ENCODE measurements at places on chromosomes 3 and 15. TPM values are rescaled to one million over a fixed set of nuclear protein-coding genes. Genes with fewer than 3 reads are reported as not detected.
A peak's percentile ranks its signal among the peaks of the same experiment; 100 is the strongest.

LSMEM2 gene
- total RNA-seq, result not detected

SI gene
- total RNA-seq, result not detected

DNA sequence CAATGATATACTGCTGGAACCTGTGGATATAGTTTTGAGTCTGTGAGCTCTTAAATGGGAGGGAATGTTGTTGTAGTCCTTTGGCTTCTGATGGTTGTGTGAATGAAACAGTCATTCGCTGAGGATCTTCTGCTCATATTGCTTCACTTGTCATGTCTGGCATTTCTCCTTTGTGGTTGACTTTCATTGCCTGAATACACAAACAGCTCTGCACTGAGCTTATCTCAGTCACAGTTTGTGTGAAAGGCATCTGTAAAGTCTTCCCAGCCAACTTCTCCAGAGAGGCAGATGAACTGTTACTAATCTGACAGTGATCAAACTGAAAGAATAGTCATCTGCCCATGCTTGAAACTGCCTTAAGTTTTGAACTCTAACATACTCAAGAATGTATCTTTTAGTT lies 59.8 kb downstream of the TMED3 start:
- no peaks in the 10 kb centered on the region for H3K36me3 ChIP-seq
- H3K27me3 ChIP-seq, result no peaks in the 10 kb centered on the region
- H3K27ac ChIP-seq, result no peak overlapping the region
- DNase-seq, result no peak

GRCh38 chr3:17877299-17877698 lies 134.9 kb upstream of the TBC1D5 start:
- H3K36me3 ChIP-seq, result no peaks in the 10 kb centered on the region
- no peaks in the 10 kb centered on the region for H3K4me1 ChIP-seq
- H3K27me3 ChIP-seq, result peaks cover 7% of the 10 kb centered on the region
- no peak for DNase-seq

DNA sequence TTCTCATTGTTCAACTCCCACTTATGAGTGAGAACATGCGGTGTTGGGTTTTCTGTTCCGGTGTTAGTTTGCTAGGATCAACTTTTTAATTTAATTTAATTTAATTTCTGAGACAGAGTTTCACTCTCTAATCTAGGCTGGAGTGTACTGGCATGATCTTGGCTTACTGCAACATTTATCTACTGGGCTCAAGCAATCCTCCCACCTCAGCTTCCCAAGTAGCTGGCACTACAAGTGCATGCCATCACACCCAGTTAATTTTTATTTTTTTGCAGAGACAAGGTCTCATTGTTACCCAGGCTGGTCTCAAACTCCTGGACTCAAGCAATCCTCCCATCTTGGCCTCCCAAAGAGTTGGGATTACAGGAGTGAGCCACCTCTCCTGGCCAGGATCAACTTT lies 82.7 kb downstream of the GPR156 start:
- H3K4me1 ChIP-seq, result no peaks in the 10 kb centered on the region
- no peaks in the 10 kb centered on the region for H3K36me3 ChIP-seq
- H3K27ac ChIP-seq, result no peak overlapping the region
- DNase-seq, result no peak
- H3K27me3 ChIP-seq, result no peaks in the 10 kb centered on the region
- no peak overlapping the region for H3K4me3 ChIP-seq

- no peak overlapping the region for H3K4me3 ChIP-seq
- H3K27me3 ChIP-seq, result peaks cover 2% of the 10 kb centered on the region
- H3K36me3 ChIP-seq, result no peaks in the 10 kb centered on the region
- H3K4me1 ChIP-seq, result no peaks in the 10 kb centered on the region
- DNase-seq, result peak; percentile 8
- no peak overlapping the region for H3K27ac ChIP-seq
Observed at GRCh38 chr3:42667096-42667522, 13.6 kb downstream of the ZBTB47 start.

DNA sequence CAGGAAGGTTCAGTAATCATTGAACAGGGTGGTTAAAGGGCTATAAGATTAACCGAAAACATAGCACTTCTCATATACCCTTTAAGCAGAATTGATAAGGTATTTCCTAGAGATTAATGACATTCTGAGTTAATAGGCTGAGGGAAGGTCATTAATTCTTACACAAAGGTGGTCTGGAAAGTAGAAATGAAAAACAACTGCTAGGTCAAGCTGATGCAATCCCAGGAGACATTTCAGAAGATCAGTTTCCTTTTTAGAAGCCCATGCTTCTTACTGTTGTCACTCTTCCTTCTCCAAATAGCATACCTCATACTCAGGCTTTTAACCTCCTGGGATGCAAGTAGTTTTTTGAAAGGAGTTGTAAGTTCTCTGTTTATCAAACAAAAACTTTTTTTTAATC lies 8.8 kb downstream of the FILIP1L start:
- peaks cover 36% of the 10 kb centered on the region for H3K36me3 ChIP-seq
- DNase-seq, result no peak
- H3K27ac ChIP-seq, result peak overlapping the region; percentile 74
- H3K27me3 ChIP-seq, result no peaks in the 10 kb centered on the region
- H3K4me1 ChIP-seq, result peaks cover 38% of the 10 kb centered on the region
- no peak overlapping the region for H3K4me3 ChIP-seq

DNA sequence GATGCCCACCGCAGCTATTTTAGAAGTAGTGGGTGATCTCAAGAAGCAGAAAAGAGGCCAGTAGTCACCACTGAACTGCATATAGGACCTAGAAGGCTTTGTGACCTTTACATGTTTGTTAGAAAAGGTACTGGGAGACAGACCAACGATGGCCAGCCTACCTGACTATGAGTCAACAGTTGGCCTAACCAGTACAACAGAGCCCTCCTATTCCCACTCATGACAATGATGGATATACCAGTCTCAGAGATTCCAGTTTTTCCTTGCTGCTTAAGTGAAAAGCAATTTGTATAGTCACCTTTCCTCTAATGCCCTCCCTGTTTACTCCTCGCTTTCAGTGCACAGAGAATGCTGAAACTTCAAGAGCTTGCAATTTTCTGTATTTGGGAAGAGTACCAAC lies 86.6 kb upstream of the PPIB start:
- no peak for DNase-seq
- H3K27me3 ChIP-seq, result no peaks in the 10 kb centered on the region
- peaks cover 54% of the 10 kb centered on the region for H3K4me1 ChIP-seq
- no peak overlapping the region for H3K4me3 ChIP-seq

- H3K27me3 ChIP-seq, result peaks cover 14% of the 10 kb centered on the region
- no peak overlapping the region for H3K27ac ChIP-seq
- H3K4me1 ChIP-seq, result peaks cover 12% of the 10 kb centered on the region
- no peak overlapping the region for H3K4me3 ChIP-seq
- H3K36me3 ChIP-seq, result no peaks in the 10 kb centered on the region
Observed at GRCh38 chr3:155807823-155808222, 1.7 kb upstream of the C3orf33 start.

DNA sequence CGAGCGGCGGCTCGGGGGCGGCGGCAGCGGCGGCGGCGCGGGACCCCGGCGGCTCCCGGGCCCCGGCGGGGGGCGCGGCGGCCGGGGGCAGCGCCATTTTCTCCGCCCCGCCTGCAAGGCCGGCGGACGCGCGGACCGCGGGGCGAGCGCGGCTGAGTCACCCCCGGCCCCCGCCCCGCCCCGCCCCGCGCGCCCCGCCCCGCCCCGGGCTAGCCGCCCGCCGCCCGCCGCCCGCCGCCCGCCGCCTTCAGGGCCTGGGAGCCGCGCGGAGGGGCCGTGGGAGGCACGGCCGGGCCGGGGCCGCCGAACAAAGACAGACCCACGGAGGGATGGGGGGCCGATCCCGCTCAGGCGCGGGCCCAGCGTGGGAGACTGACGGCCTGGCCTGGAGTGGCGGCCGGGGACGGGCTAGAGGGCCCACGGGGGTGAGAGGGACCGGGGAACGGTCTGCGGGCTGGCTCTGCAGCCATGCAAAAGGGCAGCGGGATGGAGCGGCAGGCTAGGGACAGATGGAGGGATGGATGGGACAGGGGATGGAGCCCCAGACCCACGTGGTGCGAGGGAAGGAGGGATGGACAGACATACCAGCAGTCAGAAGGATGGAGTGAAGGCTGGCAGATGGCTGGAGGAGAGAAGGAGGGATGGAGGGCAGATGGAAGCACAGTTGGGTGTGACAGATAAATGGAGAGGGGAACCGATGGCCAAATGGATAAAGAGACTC lies at the start of gene EIF4E3:
TSS of gene EIF4E3 (minus strand) at position 132 of the 721 bp plus-strand sequence. CDS start at position 97, 35 bp downstream.
- peak within 1 kb of the TSS; percentile 94 for H3K27ac ChIP-seq
- DNase-seq, result peak; percentile 50
- H3K27me3 ChIP-seq, result no peaks in the 10 kb centered on the region
- H3K36me3 ChIP-seq, result peaks cover 32% of the 10 kb centered on the region

- H3K4me3 ChIP-seq, result no peak overlapping the region
- no peaks in the 10 kb centered on the region for H3K27me3 ChIP-seq
- no peak for DNase-seq
- no peaks in the 10 kb centered on the region for H3K4me1 ChIP-seq
- H3K36me3 ChIP-seq, result no peaks in the 10 kb centered on the region
- no peak overlapping the region for H3K27ac ChIP-seq
Observed at GRCh38 chr3:97438131-97438530, 326.4 kb upstream of the ARL6 start.

GRCh38 chr3:187722206-187722612 lies 19.9 kb upstream of the RTP2 start:
- no peaks in the 10 kb centered on the region for H3K4me1 ChIP-seq
- H3K27me3 ChIP-seq, result no peaks in the 10 kb centered on the region
- H3K36me3 ChIP-seq, result peaks cover 15% of the 10 kb centered on the region

DNA sequence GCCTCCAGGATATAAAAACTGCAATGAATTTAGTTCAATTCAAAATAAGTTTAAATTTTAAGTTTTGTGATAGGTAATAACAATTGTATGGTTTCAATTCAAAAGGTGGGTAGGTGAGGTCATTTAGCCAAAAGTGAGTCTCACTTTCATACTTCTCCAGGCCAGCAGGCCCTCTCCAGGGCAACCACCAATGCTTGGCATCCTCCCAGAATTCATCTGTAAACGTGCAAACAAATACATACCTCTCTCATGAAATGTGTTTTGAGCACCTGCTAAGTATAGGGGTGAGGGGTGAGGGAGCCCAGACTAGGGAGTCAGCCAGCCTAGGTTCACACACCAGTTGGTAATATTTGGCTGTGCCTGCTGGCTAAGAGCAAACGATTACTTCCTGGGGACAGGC lies 22.0 kb upstream of the RBSN start:
- H3K4me3 ChIP-seq, result no peak overlapping the region
- no peak for DNase-seq
- peaks cover 2% of the 10 kb centered on the region for H3K36me3 ChIP-seq
- no peak overlapping the region for H3K27ac ChIP-seq

GRCh38 chr15:41304149-41304770 lies 28.1 kb downstream of the OIP5 start:
- peaks cover 19% of the 10 kb centered on the region for H3K4me1 ChIP-seq
- no peak overlapping the region for H3K27ac ChIP-seq

- no peak overlapping the region for H3K27ac ChIP-seq
- peaks cover 15% of the 10 kb centered on the region for H3K4me1 ChIP-seq
- no peak for DNase-seq
Observed at GRCh38 chr3:8503461-8503860, 1.8 kb downstream of the LMCD1 start.

DNA sequence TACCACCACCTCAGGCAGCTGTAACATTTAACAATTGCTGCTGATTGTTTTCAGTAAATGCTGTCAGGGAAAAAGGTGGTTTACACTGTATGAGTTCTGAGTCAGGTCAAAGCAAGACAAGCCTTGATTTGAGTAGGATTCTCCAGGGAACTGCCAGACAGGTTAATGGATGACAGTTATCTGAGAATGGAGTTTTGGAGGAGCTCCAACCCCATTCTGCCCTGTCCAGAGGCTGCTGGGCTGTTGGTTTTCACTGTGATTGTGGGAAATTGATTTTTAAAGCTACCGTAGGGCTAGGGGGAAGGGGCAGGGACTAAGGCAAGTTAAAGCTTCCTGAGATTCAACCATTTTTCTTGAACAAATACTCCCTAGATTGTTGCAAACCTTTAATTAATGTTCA lies 39.9 kb downstream of the TICRR start:
- peaks cover 2% of the 10 kb centered on the region for H3K4me1 ChIP-seq
- H3K4me3 ChIP-seq, result no peak overlapping the region
- no peak for DNase-seq
- no peaks in the 10 kb centered on the region for H3K27me3 ChIP-seq

RTP3 gene
- total RNA-seq, result not detected

DNA sequence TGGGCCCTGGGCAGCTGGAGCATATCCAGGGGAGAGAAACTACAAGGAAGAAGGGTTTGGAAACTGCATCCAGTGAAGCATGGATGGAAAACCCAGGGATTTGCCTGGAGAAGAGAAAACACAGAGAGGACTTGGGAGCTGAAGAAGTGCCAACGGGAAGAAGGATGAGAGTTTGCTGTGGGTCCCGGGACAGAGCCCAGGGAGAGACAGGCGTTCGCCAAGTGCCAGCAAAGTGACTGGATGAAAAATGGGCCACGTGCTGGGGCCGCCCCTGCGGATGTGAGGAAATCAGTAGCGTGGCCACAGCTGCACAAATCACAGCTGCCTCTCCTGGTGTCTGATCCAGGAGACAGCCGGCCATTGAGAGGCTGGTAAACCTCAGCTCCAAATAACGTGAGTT lies 70.4 kb downstream of the HES1 start:
- no peak overlapping the region for H3K4me3 ChIP-seq
- no peak overlapping the region for H3K27ac ChIP-seq
- H3K27me3 ChIP-seq, result peaks cover 46% of the 10 kb centered on the region
- no peaks in the 10 kb centered on the region for H3K36me3 ChIP-seq
- DNase-seq, result no peak

CCDC80 gene
- total RNA-seq, result 0.40 TPM

- peaks cover 4% of the 10 kb centered on the region for H3K4me1 ChIP-seq
- no peak overlapping the region for H3K4me3 ChIP-seq
- H3K27me3 ChIP-seq, result no peaks in the 10 kb centered on the region
Observed at GRCh38 chr3:67462187-67462586, 192.2 kb downstream of the SUCLG2 start.

- H3K36me3 ChIP-seq, result peaks cover 2% of the 10 kb centered on the region
- DNase-seq, result no peak
- H3K27ac ChIP-seq, result no peak overlapping the region
- H3K4me1 ChIP-seq, result peaks cover 24% of the 10 kb centered on the region
Observed at GRCh38 chr3:46062679-46063078, 35.4 kb upstream of the XCR1 start.

DNA sequence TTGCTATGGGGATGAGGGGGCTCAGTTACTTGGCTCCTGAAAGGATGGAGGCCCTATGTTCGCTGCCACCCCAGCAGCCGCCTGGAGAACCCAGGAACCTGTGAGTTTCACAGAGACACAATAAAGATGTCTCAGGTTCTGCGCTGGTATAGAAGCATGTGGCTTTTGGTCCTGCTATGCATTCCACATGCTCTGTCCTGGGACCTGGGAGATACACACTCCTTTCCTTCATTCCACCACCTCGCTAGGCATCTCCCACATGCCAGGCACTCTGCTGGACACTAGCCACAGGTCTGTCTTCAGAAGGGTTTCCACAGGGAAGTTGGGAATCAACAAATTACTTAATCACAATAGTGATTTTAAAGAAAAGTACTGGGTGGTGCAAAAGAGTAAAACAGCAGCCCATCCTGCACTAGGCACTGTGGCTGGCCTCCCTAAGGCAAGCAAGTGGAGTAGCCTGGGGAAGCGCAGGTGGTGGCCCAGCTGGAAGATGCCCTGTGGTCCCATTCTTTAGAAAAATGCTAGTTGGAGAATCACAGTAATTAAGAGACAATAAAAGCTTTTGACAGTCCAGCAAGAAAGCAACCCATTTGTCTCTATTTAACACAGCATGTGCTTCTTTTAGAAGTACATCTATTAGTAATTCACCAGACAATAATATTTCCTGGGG lies 408.9 kb upstream of the WNT5A start:
- no peak for DNase-seq
- H3K36me3 ChIP-seq, result no peaks in the 10 kb centered on the region
- no peak overlapping the region for H3K4me3 ChIP-seq
- H3K27me3 ChIP-seq, result no peaks in the 10 kb centered on the region

TMEM45A gene
- 1.1 TPM for total RNA-seq

SLC12A1 gene
- total RNA-seq, result not detected

All from activated CD4-positive, alpha-beta memory T cell treated with anti-CD3 and anti-CD28 coated beads, Interleukin-2, amount 10 ng/mL, durations not matched to agents 7 days and 5 days (primary cell).